ENCODE measurements at places on chromosomes 4 and X.

- DNase-seq = no peak
These were observed 1811.2 kb upstream of the PCDH10 start for GRCh38 chr4:131337936-131338335.

DNA sequence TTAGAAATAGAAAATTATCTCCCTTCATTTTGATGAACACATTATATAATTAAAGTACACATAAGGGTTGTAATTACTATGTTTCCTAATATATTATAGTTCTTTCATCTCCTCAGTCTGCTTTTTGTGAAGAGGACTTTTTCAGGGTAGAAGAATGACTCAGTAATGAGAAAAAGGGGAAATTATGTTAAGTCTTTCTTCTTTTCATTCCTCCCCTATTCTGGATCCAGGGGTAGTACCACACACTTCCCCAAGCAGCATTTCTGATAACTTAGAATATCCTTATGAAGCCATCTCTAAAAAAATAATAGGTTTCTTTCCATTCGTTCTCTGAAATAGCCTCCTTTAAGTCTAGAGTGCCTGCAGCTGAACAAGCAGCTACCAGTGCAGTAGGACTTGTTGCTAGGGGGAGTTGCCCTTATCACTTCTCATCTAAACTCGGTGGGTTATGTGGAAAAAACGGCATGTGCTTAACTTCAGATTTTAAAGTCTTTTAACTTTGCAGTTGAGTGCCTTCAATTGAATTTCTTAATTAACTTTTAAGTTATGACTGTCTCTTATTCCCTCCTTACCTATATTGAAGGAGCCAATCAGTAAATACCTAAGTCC, 184.8 kb downstream of the ARHGAP24 start:
- no peak for DNase-seq

DNA sequence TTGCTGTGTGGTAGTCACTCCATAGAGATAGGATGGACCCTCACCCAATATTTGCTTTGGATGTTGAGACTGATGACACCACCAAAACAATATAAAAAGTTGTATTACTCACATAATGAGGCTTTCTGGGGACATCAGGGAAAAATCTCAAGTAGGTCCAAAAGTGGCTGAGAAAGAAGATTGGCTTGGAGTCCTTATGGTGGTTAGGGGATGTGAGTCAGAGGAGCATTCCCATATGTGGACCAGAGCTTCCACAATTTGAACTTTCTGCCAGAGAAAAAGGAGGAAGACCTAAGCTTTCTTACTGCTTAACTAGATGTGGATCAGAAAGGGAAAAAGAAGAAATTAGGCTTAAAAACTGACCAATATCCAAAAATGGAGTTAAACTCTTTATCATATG, 460.5 kb downstream of the SH3BGRL start:
- no peak for DNase-seq

DNA sequence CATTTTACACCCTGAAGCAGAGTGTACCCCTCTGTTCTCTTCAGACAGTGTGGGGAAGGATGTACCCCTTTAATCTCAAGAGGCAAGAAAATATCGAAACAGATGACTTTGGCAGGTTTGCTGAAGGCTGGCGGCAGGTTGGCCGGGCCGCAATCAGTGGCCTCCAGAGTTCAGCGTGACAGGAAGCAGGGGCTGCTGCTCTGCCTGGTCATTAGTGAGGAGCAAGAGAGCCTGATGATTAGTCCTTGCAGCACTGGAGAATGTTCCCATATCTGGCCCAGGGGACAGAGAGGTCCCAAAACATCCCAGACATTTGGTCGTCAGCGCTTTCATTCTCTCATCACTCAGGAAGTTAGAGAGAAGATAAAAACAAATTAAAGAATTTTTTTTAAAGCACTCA, 352.8 kb downstream of the SPRY1 start:
- no peak for DNase-seq

DNA sequence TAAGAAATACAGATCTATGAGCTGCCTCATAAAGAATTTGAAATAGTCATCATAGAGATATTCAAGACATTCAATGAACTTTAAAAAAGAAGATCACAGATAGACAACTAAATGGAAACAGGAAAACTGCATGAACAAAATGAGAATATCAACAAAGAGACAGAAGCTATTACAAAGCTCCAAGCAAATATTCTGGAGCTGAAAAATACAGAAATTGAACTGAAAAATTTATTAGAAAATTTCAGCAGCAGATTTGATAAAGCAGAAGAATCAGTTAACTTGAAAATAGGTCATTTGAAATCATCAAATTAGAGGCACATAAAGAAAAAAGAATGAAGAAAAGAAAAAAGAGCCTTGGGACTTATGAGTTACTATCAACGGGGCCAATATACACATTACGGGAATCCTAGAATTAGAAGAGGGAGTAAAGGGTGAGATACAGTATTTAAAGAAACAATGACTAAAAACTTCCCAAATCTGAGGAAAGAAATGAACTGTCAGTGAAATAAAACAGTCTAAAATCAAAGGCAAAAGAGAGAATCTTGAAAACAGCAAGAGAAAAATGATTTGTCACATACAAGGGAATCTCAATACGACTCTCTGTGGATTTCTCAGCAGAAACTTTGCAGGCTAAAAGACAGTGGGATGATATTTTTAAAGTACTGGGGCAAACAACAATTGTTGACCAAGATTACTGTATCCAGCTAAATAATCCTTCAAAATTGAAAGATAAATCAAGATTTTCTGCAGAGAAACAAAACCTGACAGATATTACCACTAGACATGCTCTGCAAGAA, 641.6 kb downstream of the ANKRD50 start:
- DNase-seq = no peak

GRCh38 chrX:12901486-12901885, 4.9 kb upstream of the TLR8 start:
- DNase-seq = peak; percentile 36

DNA sequence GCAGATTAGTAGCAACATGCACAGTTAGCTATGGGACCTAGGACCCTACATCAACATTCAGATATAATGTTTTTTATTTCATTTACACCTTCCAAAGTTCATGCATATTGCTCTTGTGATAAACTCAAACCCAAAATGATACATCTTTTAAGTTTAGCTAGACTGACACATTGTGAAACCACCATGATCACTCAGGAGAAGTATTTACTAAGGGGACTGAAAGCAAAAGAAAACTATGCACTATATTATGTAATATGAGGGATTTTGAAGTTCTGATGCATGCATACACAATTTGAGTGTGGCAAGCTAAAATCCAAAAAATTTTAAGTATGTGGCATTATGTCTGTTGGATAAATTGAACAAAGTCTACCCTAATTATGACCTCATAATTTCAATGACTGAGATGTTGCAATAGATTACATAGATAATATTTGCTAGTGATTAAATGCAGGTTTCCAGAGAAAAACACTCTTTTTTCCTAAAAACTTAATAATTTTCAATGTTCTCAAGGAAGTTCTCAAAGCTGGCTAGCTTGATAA, 914.8 kb upstream of the GRIA3 start:
- DNase-seq = no peak

GRCh38 chr4:40197879-40198689, 1.3 kb downstream of the RHOH start:
- DNase-seq = no peak

GRCh38 chr4:70504733-70505132, 13.6 kb upstream of the AMTN start:
- no peak for DNase-seq

- no peak for DNase-seq
These were observed 550.5 kb upstream of the DIPK2B start for GRCh38 chrX:45751156-45751555.

- no peak for DNase-seq
These were observed 315.4 kb upstream of the IGFBP7 start for GRCh38 chr4:57425610-57426009.
